T-helper 17 cell (primary cell): ENCODE measurements at places on chromosomes 13 and 19.
A peak's percentile ranks its signal among the peaks of the same experiment; 100 is the strongest.

DNA sequence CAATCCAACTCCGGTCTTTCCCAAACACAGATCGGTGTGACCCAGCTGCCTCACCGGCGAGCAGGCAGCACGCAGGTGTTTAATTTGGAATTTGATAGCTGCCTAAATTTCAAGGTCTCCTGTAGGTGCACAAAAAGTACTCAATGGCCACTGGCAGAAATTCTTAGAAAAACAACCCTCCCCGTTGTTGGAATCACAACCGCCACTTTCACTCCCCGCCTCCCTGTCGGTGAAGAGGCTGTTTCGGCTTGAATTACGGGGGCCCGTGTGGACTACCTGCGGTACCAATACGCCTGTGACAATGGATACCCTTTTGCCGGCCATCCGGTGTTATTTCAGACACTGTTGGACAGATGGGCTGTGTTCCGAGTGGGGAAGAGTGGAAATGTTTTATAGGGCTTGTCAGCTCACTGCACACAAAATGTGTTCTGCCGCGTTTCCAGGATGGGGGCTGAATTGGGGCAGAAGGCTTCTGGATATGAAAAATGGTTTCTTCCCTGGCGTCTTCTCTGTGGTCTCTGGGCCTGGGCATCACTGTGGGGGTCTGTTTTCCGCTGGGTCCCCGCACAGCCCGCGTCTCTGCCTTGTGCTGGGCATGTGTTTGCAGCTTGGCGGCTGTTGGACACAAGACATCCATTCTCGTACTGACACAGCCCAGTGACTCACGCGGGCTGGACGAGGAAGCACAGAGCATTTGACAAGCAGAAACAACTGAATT lies 45.4 kb downstream of the ZIC5 start:
- no peak for DNase-seq

DNA sequence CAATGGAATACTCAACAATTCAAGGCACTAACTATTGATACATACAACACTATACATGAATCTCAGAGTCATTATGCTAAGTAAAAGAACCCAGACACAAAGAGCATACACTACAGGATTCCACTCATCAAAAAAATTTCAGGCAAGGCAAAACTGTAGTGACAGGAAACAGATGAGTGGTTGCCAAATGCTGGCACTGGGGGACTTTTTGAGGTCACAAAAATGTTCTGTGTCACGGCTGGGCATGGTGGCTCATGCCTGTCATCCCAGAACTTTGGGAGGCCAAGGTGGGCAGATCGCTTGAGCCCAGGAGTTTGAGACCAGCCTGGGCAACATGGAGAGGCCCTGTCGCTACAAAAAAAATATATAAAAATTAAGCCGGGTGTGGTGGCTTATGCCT lies 129.4 kb downstream of the KL start:
- no peak for DNase-seq

- DNase-seq: no peak
These were observed 661.5 kb downstream of the LIG4 start for GRCh38 chr13:107553838-107554237.

DNA sequence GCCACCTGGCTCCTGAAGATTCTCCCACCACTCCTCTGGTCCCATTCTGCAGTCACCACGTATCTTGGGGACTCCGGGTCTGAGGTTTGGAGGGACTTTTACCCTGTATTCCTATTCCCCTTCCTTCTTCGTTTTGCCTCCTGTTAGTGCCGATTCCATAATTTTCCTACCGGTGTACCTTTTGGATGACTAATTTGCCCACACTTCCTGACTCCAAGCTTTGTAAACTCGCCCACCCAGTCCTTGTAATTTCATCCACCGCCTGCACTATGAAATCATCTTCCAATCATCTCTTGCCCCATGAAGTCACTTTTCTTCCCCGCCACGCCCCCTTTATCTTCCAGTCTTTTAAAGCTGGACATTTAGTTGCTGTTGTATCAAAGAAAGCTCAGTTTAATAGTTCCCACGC lies 572 bp downstream of the UCHL3 start:
- no peak for DNase-seq

DNA sequence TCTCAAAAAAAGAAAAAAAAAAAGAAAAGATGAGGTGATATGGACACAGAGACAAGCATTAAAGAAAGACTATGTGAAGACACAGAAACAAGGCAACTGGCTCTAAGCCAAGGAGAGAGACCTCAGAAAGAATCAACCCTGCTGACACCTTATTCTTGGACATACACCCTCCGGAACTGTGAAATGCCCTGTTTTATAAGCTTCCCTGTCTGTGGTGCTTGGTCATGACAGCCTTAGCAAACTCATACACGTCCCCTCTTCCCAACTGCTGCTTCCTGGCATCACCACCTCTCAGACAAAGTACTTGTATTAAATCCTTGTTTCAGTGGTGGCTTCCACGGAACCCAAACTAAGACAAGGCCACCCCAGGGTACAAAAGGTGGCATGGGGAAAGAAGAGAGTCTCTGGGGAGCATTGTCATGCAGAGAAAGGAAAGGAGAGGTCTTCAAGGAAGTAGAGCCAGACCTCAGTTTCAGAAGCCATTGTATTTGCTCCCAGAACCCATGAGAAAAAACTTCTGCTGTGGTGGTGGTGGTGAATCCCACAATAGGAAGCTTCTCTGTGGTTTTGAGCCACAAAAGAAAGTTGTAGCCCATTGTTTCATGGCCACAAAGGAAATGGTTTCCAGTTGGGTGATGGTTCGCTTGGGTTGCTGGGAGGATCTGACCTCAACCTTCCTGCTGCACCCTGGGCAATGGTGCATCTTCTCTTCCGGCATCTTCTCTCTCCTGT lies 16.3 kb upstream of the TSPAN16 start:
- no peak for DNase-seq

DNA sequence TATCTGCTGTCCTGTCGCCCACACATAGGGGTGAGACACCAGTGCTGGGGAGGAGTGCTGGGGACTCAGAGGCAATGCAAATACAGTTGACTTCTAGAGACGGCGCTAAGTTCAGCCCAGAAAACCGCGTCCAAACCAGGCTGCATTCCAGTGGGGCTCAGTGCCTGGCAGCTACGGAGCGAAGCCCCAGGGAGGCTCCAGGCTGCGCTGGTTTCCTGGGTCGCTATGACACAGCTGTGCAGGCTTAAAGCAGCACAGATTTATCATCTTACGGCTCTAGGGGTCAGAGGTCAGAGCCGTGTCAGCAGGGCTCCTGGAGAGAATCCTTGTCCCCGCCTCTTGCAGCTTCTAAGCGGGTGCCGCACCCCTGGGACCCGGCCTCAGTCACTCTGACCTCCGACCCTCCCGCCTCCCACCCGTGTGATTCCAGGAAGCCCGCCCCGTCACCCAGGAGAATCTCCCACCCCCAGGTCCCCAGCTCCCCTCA lies 61.6 kb downstream of the ANKRD10 start:
- no peak for DNase-seq

DNA sequence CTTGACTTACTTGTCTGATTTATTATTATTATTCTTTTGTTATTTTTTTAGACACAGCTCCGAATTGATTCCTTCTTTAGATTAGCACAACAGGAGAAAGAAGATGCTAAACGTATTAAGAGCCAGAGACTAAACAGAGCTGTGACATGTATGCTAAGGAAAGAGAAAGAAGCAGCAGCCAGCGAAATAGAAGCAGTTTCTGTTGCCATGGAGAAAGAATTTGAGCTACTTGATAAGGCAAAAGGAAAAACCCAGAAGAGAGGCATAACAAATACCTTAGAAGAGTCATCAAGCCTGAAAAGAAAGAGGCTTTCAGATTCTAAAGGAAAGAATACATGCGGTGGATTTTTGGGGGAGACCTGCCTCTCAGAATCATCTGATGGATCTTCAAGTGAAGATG lies 29.4 kb downstream of the ERCC5 start:
- DNase-seq: no peak

DNA sequence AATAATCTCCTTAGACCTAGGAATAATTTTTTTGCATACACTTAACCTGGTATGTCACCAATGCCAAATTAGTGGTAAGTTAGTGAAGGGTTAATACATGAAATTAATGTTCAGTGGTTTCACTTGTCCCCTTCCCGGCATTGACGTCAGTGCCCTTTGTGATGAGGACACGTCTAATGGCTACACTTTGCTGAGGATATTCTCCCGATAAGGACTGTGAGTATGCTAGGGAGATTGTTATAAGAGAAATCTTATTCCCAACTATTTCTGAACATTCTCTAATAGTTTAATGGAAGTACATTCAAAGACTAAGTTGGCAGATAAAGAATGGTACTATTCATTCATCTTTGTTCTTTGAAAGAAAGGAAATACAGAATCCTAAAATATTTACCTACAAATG lies 102.4 kb downstream of the TNFRSF19 start:
- no peak for DNase-seq

- no peak for DNase-seq
These were observed 17.5 kb upstream of the FLT3 start for GRCh38 chr13:28117689-28118377.

- no peak for DNase-seq
These were observed 1468.6 kb upstream of the SLC10A2 start for GRCh38 chr13:104534847-104535246.

DNA sequence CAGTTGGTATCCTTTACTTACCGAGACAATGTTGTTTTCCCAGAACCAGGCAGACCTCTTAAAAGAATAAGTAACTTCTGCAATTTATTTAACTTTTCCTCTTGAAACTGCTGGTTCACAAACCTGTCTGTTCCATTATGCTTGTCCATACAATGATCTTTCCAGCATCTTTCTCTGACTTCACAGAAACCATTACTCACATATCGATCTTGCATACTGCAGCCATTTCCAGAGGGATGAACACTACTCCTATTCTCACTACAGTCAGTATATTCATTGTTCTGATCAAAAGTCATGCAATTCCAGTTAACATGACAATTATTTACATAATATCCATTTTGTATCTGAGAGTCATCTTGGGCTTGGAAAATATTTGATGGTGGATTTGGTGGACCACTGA lies 2.8 kb downstream of the N4BP2L2 start:
- no peak for DNase-seq

- no peak for DNase-seq
These were observed 1.8 kb downstream of the ANKLE1 start for GRCh38 chr19:17283504-17283996.

- DNase-seq: no peak
These were observed 19.4 kb upstream of the ADGRE5 start for GRCh38 chr19:14361824-14362223.

DNA sequence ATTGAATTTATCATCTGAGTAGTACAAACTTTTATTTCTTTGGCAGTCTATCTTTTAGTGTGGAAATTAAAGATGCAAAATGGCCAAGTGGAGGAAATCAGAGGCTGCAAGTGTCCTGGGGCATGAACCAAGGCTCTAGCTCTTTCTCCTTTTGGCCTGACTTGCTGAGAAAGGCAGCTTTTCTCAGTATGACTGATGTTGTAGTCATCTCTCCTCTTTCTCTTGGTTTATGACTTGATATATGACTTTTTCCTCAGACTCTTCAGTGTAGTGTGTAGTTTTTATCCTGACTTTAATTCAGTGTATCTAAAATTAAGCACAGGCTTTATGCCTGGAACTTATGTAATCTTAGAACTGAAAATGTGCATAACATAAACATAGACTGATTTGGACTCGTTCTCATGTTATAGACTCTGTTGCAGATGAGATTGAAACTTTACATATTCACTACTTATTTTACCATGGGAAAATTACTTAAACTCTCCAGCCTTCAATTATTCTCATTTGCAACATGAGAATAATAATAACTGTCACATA lies 65.7 kb downstream of the SLITRK5 start:
- DNase-seq: no peak

DNA sequence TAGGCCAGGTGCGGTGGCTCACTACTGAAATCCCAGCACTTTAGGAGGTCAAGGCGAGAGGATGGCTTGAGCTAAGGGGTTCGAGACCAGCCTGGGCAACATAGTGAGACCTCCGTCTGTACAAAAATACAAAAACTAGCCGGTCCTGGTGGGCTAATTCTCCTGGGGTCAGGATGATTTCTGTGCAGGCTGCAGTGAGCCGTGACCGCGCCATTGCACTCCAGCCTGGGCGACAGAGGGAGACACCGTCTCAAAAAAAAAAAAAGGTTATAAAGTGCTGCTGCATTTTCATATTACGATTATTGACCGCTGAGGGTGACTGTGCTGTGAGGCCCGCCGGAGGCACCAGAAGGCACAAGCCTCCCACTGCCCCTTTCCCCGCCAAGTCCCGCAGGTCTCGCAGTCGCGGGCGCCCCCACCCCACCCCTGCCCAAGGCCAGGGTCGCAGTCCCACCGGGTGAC lies 477 bp upstream of the PLEKHF1 start:
- DNase-seq: no peak

DNA sequence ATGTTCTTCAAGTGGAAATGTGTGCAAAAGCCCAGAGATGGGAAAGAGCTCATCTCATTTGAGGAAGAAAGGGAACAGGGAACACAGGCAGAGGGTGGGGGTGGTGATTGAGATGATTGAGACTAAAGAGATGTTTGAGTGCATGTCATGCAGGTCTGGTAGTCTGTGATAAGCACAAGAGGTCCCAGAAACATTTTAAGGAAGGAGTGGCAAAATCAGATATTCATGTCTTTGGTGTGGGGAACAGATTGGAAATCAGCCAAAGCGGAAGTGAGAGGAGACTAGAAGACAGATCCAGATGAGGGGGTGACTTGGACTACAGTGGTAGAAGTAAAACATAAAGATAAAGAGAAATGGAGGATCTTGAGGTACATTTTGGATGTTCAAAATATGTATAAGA lies 39.4 kb upstream of the DACH1 start:
- no peak for DNase-seq

GRCh38 chr19:18730885-18731513 lies 47.5 kb downstream of the CRTC1 start:
- no peak for DNase-seq

DNA sequence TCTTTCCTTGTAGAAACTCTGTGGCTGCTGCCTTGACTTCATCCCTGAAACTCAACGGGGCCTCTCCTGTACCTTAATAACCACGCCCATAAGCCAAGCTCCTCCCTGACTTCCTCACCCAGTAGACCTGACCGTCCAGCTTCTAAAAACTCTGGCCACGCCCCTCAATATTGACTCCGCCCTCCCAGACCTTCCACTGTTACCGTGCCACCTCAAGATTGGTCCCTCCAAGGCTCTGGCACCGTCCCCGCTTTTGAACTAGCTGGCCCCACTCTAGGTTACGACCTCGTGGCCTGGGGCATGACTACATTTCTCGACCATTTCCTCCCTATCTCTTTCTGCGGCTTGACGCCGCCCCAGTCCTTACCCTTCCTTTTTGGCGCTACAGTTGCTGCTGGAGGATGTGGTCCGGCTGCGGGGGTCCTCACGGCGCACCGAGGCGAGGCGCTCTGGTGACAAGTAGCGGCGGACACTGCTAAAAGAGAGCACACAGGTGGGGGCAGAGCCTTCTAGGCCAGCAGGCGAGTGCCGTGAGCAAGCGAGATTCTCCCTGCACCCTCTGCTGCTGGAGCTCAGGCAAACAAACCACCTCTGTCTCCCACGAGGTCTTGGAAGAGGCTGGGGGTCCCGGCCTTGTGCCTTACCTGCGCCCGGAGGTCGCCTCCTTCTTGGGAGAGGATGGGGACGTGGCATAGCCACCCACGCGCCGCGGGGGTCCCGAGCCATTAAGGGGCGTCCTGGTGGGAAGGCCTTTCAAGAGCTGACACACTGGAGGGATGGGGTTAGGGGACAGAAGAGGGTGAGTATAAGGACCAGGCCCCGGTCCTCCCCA lies 2.3 kb upstream of the EML2 start:
- DNase-seq: peak; percentile 43

- DNase-seq: no peak
These were observed 52.5 kb upstream of the GAS6 start for GRCh38 chr13:113916330-113916815.

- DNase-seq: no peak
These were observed 23.2 kb downstream of the ANKRD27 start for GRCh38 chr19:32651729-32652140.
